GM10248 (cell line): ENCODE measurements at places on chromosomes 7 and 10.

DNA sequence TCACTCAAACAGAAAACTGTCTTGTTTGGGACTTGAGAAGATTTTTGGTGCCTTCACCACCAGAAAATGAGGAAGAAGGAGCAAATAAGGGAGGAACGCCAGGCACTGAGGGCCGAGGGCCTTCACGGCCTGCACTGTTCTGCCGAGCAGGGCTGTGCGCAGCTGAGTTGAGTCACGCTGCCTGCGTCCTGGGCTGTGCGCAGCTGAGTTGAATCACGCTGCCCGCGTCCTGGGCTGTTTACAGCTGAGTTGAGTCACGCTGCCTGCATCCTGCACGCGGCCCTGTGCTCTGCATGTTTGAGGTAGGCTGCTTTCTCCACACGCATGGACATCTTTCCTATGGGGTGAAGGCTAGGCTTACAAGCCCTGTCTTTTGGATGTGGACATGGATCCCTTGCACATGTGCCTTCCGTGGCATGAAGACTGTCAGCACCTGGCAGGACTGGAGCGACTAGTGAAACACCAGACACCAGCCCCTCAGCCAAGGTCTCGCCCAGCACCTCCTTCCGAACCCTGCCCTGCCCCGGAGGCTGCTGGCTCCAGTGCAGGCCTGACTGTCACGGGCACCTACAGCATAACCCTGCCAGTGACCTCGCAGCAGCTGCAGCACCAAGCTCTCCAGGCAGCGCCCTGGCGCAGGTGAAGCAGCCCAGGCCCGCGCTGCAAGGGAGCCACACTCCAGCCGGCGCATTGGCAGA is 96.7 kb downstream of the HTR5A start:
- DNase-seq: no peak

DNA sequence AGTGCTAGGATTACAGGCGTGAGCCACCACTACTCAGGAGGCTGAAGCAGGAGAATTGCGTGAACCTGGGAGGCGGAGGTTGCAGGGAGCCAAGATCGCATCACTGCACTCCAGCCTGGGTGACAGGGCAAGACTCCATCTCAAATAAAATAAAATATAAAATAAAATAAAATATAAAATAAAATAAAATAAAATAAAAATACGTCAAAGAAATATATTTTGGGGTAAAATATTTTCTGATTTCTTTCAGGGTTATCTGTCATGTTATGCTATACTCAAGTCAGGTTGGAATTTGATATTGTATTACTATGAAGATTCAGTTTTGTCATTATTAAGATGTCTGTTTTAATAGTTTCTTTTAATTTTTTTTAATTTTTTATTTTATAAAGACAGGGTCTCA is 99.4 kb upstream of the GHITM start:
- no peak for DNase-seq

DNA sequence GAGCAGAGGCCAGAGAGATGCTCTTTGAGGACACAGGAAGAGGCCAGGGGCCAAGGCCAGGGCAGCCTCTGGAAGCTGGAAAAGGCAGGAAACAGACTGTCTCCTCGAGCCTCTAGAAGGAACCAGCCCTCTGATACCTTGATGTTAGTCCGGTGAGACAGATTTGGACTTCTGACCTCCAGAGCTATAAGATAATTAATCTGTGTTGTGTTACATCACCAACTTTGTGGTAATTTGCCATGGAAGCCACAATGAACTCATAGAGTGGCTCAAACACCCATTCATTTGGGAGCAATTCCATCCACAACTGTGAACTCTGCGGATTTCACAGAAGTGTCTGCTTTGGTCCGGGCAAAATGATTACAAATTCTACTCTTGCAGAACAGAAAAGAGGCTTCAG is 48.7 kb downstream of the OAT start:
- DNase-seq: no peak

- no peak for DNase-seq
Observed at GRCh38 chr7:110388457-110388856, 702.5 kb upstream of the LRRN3 start.

- DNase-seq: no peak
Observed at GRCh38 chr10:64374346-64374745, 853.1 kb downstream of the REEP3 start.

DNA sequence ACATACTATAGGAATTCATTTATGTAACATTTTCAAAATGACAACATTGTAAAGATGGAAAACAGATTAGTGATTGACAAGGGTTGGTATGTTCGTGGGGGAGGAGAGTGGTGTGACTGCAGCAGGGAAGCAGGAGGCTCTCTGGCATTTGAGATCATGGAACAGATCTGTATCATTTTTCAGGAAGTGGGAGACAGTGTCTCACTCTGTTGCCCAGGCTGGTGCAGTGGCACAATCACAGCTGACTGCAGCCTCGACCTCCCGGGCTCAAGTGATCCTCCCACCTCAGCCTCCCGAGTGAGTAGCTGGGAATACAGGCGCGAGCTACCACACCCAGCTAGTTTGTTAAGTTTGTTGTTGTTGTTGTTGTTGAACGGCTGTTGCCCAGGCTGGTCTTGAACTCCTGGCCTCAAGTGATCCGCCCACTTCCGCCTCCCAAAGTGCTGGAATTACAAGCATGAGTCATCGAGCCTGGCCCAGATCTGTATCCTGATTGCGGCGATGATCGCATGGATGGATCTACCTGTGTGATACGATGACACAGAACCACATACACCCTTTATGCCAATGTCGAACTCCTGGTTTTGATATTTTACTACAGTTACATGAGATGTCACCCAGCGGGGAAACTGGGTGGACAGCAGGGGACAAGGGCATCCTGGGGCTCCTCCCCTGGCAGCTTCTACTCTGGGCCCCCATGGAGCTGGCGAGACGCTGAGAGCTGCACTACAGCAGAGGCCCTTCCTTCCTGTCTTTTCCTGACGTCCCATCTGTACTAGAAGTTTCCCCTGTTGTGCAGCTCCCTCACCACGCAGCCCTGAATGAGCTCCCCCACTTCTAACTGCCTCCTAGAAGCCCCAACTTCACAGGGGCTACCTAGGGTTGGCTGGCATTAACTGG is 12.3 kb upstream of the CYTH3 start:
- no peak for DNase-seq

DNA sequence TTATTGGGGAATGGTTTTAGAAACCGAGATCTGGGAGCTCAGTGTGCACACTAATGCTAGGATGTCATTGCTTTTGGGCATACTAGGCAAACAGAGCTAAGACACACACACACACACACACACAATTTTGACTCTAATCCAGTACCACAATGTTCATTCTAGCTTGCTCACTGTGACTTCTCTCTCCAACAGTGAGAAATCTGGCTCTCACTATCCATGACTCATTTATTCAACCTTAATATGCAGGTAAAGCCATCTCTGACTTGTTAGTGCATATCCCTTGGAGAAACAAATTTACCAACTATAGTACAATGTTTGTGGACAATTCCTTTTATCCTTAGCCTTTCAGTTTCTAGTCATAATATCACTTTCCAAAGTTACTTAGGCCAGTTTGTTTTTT is 5.9 kb upstream of the BMS1 start:
- no peak for DNase-seq

- peak; percentile 68 for DNase-seq
Observed at GRCh38 chr10:62000037-62000603, 98.6 kb downstream of the ARID5B start.

DNA sequence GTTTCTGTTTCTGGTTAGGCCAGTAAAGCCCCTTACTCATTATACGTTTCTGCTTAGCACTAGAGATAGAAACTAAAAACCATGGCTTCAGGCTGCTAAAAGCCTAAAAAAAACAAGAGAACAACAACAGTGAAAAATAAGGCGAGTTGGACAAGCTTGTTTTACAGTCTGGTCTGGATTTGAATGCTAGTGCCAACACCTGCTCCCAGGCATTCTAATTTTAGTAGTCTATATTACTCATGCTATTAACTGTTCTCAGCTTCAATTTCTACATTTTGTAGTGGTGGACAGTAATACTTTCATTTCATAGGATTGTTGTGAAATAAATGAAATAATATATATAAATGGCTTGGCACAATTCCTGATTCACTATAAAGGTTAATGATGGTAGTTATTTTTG is 108.5 kb downstream of the HBP1 start:
- no peak for DNase-seq

DNA sequence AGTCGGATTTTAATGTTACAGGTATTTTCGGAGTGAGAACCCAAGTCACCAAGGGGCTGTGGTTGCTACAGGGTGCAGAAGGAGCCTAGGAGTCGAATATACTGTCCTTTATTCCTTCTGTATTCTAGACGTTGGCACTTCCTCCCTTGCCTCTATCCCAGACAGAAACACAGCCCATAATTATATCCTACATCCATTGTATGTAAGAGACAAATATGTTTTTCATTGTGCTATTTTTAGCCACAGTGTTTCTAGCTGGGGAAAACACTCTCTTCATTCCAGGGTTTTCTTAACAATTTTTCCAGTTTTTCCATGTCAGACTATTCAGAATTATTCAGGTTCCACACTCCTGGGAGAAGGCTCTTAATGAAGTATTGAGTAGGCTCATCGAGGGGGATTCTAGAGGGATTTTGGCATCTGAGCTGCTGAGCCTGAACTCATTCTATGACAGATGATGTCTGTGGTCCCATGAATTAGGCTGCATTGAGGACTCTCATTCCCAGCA is 32.6 kb downstream of the KIAA1217 start:
- no peak for DNase-seq

DNA sequence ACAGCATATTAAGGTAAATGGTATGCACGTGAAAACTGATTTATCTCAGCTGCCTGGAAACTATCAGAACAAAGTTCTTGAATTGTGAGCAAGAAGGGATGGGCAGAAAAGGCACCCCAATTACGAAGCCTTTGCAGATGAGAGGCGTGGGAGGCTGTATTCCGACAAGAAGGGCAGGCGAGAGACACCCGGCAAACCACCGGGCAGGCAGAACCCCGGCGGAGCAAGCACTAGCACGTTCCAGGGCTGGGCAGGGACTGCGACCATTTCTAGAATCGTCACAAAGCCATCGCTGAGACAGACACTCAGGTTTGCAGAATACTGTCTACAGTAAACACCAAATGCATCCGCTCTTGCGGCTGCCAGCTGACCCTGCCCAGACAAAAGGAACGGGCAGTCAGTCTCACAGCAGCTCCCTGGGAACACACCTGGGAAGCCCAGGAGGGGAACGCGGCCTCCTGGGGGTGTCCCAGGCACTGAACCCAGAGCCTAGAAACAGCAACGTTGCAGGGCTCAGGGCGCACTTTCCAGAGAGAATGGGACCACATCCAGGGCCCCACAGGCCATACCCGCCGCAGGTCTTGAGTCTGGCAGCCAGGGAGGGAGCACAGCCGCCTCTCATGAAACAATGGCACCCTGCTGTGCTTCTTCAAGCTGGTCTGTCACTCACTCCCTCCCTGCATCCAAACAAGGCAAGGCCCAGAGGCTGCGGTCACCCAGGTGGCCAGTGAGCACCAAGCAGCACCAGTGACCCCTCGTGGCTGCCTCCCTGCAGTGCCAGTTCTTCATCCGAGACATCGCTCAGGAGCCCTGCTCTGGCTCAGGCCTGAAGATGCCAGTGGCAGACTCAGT is 261.9 kb downstream of the PTPRN2 start:
- no peak for DNase-seq

DNA sequence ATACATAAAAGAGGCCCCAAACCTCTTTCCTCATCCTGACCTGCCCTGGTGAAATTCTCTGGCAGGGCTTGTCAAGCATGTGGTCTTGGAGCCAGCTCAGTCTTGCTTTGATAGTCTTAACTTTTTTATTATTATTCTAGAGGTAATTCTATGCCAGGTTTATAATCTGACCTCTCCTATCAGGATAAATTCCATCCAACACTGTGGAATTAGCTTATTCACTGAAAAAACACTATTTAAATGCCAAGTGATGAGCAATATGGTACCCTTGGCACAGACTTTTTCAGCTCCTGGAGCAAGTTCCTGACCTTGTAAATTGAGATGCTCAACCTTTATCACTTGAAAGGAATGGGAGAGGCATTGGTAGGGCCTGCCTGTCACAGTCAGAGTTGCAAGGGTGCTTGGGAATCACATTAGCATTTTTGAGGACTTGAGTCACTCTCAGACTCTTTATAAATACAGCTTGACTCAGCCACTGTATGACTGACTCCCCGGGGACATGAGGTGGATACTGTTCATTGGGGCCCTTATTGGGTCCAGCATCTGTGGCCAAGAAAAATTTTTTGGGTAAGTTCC is at the start of gene CPA4:
CPA4 (plus strand) TSS at position 480 of the 576 bp plus-strand sequence; CDS start at position 500, 20 bp downstream.
- DNase-seq: no peak

- DNase-seq: no peak
Observed at GRCh38 chr10:29760138-29760900, 125.5 kb upstream of the SVIL start.

GRCh38 chr7:73555411-73555982 is 2.0 kb downstream of the BCL7B start:
- DNase-seq: no peak

DNA sequence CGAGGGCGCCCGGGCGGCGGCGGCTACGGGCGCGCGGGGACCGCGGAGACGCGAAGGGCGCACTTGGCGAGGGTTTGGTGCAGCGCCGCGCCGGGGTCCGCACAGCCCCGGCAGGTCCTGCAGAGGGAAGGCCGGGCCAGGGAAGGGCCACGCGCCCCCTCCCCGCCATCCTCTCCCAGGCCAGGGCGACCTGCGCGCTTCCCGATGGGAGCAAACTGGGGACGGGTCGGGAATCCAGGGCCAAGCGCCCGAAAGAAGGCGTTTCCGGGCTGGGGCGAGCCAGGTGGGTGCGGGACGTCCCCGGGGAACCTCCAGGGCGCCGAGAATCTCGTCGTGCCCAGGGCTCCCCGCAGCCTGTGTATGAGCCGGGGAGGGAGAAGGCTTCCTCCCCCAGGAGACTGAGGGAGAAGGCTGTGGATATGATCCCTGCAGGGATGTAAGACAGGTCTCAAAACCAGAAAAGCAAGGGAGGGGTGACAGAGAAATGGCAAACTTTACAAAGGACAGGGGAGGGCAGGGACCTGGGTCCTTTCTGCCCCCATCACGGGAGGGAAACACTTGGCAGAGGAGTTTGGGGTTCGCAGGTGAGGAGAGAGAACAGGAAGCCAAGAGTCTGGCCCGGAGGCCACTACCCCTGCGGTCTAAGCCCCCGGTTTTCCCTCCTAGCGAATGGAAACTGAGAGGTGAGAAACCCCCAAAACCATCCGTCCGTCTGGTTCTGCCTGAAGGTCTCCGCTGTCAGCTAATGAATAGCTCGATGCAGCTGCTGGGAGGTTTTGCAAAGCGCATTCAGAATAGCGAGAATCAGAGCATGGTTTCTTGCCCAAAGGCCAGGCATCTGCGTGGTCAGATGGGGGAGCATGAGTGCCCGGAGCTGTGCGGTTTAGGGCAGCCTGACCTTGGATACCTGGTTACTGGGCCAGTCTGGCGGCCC is 674 bp downstream of the AMZ1 start:
- peak; percentile 78 for DNase-seq

DNA sequence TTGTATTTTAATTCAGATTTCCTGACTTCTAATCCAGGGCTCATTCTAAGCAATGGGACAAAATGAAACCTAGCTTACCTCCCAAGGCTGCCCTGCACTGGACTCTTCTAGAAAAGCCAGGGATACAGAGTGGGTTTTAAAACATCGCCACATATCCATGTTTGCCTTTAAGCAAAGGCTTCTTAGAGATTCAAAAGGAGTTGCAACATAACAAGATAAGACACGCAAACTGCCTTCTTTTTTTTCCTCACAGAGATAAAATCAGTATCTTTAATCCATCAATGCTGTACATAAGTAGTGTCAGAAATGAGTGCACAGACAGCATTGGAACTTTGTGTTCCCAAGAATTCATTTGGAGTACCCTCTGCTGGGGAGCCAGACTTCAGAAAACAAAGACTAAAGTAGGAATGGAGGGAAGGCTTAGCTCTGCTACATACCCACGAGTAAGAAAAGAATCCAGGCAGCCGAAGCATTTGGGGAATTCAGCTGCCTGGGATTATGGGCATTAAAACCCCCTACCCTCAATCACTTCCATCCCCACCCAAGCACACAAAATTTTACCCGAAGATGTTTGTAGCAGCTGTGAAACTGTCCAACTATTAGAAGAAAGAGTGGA is 427.8 kb downstream of the ARL4A start:
- DNase-seq: no peak
